Stimulated activated CD4-positive, alpha-beta T cell treated with anti-CD3 and anti-CD28 coated beads, Interleukin-15, amount 100 ng/mL, for 48 hours (primary cell): ENCODE measurements at places on chromosomes 3 and 15.

DNA sequence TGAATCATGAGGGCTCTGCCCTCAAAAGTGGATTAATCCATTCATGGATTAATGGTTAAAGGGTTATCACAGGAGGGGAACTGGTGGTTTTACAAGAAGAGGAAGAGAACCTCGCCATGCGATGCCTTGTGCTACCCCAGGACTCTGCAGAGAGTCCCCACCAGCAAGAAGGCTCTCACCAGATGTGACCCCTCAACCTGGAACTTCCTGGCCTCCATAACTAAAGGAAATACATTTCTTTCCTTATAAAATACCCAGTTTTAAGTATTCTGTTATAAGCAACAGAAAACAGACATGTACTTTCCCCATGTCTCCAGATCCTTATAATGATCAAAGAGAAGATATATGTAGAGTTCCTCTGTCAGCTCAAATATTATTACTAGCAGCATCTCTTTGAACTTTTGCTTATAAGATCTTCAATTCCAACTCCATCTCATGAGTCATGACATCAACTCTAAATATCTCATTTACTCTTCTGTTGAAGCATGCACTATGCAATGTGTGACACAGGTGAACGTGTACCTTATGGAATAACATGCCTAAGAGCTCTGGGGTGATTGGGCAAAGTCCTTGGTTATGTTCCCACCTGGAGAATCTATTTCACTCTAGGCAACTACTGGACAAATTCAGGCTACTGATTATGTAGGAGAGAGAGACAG lies 37.5 kb upstream of the ZBTB38 start:
- no peak for DNase-seq

- DNase-seq: no peak
These were observed 47.6 kb upstream of the TSEN2 start for GRCh38 chr3:12436514-12437220.

- no peak for DNase-seq
These were observed 18.0 kb downstream of the PDIA5 start for GRCh38 chr3:123084738-123085237.

- no peak for DNase-seq
These were observed 41.3 kb downstream of the FAM174B start for GRCh38 chr15:92614301-92614700.

- DNase-seq: no peak
These were observed 34.7 kb downstream of the SCG5 start for GRCh38 chr15:32676169-32676568.

GRCh38 chr15:62505762-62506161 lies 340.7 kb upstream of the C2CD4B start:
- no peak for DNase-seq

GRCh38 chr3:17009826-17010225 lies 125.1 kb downstream of the PLCL2 start:
- no peak for DNase-seq

GRCh38 chr3:41405466-41405865 lies 206.2 kb downstream of the CTNNB1 start:
- no peak for DNase-seq

DNA sequence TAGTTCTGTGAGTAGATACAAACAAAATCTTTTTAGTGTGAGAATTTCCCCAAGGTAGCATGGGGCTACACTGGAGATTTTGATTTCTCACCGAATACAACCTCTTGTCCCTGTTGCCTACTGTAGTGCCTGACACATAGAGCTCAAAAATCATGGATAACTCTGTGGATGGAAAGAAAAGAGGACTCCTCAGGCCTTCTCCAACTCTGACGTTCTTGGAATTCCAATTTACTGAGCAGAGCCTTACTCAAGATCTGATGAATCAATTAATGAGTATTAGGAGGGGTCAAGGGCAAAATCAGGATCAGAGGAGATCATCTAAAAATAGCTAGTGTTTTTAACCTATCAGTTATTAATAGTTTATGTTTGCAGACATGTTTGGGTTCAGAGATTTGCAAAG lies 46.7 kb upstream of the PYDC2 start:
- DNase-seq: no peak

DNA sequence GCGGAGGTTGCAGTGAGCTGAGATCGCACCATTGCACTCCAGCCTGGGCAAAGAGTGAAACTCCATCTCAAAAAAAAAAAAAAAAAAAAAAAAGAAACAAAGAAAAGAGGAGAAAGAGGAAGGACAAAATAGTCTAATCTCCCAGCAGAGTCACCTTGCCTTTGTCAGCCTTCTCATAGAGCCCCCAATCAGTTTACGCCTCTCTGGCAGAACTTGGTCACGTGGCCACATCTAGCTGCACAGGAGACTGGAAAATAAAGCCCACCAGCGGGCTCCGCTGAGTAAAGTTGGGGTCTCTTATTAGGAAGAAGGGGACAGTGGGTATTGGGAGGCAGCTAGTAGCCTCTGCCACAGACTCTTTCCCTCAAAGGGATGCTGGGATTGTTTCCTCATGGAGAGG lies 41.9 kb downstream of the USP13 start:
- DNase-seq: no peak

- no peak for DNase-seq
These were observed 30.9 kb downstream of the RCN2 start for GRCh38 chr15:76962337-76963013.

DNA sequence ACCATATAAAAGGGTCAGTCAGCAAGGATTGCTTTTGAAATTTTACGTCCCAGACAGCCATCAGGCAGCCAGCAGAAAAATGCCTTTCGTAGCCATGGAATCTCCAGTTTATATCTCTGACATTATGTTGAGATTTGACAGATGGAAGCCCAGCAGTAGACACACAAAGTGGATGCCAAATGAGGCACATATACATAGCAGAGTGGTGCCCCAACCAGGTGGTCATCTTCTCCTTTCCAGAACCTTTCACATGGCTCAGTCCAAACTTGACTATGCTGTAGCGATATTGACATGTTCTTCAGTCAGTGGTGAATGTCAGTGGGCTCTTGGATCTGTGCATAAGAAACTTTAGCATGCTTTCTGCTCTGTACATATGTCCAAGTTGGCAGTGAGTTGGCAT lies 123.3 kb upstream of the GBE1 start:
- DNase-seq: no peak

DNA sequence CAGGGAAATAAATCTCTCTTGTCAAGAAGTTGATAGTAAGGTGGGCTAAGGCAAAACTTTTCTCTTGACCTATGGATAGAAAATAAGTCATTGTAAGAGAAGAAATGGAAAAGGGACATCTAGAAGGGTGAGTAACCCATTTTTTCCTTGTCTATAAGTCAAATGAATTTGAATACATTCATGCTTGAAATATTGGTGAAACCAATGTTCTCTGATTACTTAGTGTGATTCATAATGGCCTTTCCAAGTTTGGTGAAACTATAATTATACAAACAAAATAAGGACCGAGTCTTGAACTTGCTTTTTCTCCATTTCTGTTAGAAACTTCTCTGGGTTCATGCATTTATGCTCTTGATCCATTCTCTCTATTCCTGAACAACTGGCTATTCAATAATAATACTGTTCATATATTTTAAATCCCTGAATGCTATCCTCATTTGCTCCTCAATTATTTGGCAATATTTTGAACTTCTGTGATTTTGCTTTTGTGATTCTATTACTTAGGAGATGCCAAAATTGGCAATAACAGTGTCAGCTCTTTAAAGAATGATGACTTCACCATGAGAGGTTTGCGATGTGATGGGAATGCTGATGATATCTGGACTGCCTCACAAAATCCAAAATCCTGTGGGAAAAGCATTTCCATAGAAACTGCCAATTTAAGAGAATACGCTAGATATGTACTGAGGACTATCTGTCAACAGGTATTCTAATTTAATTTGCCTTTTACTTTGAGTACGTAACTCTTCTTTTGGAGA lies 12.3 kb downstream of the P2RY12 start:
- no peak for DNase-seq

GRCh38 chr3:187104933-187105332 lies 34.4 kb downstream of the RPL39L start:
- DNase-seq: no peak

DNA sequence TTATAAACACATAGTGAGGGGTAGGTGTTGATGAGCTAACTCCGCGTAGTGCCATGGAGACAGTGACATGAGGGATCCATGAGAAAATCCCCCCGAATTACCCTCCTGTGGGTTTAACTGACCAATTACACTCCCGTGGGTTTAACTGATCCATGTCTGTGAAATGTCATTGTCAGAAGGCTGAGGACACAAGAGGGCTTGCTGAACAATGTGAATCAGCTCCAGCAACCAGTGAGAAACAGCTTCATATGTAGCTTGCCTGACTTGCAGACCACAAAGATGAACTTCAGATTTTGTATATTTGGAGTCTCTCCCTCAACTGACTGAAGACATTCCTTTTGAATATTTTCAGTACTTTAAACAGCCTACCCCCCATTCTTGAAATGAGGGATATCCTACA lies 144.9 kb downstream of the FBN1 start:
- no peak for DNase-seq

GRCh38 chr3:56737006-56737405 lies 53.9 kb upstream of the TASOR start:
- DNase-seq: no peak

- peak; percentile 30 for DNase-seq
These were observed 190.7 kb upstream of the NDN start for GRCh38 chr15:23877502-23878412.

GRCh38 chr3:45414823-45415222 lies 26.4 kb downstream of the LARS2 start:
- no peak for DNase-seq

DNA sequence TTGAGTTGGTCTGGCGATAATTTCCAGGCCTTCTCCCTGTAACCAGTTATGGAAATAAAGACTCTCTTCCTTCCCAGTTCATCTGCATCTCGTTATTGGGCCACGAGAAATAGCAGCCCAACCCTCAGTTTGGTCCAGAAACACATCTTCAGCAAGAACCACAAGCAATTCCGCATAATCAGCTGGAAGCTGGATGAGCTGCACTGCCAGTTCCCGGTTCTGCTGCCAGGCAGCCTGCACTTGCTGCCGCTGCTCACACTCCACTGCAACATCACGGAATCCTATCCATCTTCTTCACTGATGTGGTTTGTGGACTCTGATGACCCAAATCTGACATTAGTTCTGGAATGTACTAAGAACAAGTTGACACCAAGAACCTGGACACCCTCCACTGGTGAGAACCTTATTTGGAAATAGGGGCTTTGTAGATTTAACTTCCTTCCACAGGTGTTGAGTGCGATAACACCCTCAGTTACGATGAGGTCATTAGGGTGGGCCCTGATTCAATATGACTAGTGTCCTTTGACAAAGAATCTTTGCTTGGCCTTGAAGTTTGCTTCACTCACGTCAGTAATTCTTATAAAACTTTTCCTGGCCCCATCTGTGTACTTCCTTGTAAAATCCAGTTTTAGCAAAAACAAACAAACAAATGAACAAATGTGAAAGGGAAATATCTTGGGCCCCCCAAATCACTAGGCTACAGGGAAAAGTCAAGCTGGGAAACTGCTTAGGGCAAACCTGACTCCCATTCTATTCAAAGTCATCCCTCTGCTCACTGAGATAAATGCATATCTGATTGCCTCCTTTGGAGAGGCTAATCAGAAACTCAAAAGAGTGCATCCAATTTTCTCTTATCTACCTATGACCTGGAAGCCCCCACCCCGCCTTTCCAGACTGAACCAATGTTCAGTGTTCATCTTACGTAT lies 221.9 kb upstream of the PROK2 start:
- DNase-seq: no peak

GRCh38 chr3:185365291-185366073 lies 2.5 kb downstream of the MAP3K13 start:
- DNase-seq: no peak

- DNase-seq: no peak
These were observed 326.8 kb downstream of the TUSC7 start for GRCh38 chr3:117036259-117036799.

DNA sequence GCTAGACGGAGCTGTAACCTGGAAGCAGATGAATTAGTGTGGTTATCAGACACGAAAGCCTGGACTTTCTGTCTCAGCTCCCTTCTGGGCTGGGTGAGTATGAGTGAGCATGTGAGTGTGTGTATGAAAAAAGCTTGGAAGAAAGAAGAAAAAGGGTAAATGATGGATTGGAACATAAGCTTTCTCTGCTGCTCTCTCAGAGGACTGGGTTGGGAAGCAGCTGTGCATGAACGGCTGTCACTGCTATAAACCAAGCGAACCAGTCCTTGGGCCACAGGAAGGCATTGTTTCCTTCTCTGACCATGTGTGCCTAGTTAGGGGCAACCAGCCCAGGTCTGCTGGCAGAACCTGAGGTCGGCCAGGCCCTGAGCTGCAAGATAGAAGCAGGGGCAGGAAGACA lies 37.0 kb downstream of the UMPS start:
- no peak for DNase-seq

DNA sequence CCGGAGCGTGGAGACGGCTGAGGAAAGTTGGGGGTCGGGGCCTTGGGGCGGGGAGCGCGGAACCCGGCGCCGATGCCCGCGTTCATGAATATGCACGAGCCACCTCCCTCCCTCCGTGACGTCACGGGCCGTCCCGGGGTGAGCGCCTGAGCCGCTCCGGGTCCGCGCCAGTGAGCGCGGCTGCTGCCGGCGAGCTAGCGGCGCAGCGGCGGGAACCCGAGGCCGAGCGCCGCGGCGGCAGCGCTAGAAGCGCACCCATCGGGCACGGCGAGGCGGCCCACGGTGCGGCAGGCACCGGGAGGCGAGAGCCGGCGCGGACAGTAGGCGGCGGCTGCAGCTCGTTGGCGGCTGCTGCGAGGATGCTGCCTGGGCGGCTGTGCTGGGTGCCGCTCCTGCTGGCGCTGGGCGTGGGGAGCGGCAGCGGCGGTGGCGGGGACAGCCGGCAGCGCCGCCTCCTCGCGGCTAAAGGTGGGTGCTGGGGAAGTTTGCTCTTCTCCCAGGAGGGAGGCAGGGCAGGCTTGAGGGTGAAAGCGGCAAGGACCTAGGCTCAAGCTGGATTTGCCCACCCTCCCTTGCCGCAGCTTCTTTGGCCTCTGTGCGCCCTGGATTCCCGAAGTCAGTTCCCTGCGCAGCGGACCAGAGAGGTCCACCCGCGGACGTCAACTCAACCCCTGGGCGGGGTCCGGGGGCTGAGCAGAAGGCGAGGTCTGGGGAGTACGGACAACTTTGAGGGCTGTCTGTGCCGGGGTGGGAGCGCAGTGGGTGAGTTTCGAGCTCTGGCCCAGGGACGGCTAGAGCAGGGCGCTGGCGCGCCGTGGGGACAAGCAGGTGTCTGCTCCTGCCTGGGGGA lies at the start of gene CLSTN2:
CLSTN2 (plus strand) TSS at position 170 of the 850 bp plus-strand sequence.
- peak; percentile 2 for DNase-seq

- no peak for DNase-seq
These were observed 72.7 kb downstream of the SPSB4 start for GRCh38 chr3:141123677-141124410.

- DNase-seq: peak; percentile 37
These were observed 82.7 kb downstream of the SLC25A26 start for GRCh38 chr3:66303491-66303901.

- DNase-seq: no peak
These were observed 176.2 kb downstream of the AKAP13 start for GRCh38 chr15:85556618-85556895.

- no peak for DNase-seq
These were observed 160.1 kb upstream of the TMC3 start for GRCh38 chr15:81534124-81534523.

DNA sequence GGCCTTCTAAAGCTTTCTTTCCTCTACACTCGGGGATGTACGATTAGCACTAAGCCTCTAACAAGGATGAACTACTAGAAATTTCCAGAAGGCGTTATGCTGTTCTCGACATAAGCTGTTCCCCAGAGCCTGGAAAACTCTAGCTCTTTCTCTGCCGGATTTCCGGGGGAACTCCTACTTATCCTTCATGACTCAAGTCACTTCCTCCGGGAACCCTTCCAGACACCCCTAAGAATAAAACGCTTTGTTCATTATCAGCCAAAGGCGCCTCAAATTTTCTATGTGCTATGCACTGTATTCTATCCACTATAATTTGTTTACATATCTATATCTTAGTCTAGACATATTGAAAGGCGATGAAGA lies 455 bp upstream of the SNAP23 start:
- DNase-seq: no peak
